ENCODE measurements at places on chromosomes 12 and 14.

GRCh38 chr12:132282950-132283771 is 46.2 kb downstream of the GALNT9 start:
- DNase-seq = no peak

DNA sequence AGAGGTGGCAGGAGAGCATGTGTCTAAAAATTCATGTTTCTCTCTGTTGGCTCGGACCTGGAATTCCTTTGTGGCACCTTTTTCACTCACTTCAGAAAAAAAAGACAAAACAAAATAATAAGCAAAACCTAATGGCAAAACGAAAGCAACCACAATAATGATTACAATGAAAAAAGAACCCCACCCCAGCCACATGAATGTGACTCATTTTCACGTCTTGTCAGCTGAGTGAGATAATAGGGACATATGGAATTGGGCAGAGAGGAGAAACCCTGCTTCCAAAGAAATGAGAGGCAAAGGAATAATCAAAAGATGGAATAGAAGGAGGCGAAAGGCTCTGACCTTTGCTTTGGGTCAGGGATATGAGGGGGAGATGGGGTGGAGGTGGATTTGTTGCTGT is 143.4 kb downstream of the SLC8A3 start:
- DNase-seq = no peak

GRCh38 chr12:40735551-40736230 is 43.5 kb downstream of the CNTN1 start:
- DNase-seq = no peak

DNA sequence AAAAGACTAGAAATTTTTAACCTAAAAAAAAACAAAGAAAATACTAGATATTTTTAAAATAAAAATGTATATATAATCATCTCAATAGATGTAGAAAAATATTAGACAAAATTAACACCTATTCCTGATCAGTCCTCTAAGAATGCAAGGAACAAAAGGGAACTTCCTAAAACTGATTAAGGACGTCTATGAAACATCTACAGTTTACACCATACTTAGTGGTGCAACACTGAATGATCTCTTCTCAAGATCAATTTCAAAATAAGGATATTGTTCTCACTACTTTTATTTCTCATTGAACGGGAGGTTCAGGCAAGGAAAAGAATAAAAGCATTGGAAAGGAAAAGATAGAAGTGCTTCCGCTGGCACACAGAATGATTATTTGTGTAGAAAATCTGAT is 16.0 kb downstream of the OLR1 start:
- no peak for DNase-seq

- no peak for DNase-seq
Observed at GRCh38 chr14:103121121-103121845, 2.0 kb upstream of the TNFAIP2 start.

- no peak for DNase-seq
Observed at GRCh38 chr14:68268197-68268596, 448.6 kb downstream of the RAD51B start.

DNA sequence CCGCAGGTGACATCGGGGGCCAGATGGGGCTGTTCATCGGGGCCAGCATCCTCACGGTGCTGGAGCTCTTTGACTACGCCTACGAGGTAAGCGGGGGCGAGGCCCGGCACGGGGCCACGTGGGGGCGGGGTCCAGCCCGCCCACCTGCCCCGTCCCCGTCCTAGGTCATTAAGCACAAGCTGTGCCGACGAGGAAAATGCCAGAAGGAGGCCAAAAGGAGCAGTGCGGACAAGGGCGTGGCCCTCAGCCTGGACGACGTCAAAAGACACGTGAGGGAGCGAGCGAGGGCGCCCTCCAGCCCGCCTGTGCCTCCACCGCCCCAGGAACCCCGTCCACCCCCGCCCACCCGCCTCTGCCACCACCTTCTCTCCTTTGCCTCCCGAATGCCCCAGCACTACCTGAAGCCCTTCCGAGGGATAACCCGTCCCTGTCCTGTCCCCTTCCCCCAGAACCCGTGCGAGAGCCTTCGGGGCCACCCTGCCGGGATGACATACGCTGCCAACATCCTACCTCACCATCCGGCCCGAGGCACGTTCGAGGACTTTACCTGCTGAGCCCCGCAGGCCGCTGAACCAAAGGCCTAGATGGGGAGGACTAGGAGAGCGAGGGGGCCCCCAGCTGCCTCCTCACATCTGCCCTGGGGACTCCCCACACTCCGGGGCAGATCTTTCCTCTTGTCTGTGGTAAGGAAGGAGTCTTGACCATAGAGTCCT is 3.9 kb upstream of the SMARCD1 start:
- DNase-seq = no peak

GRCh38 chr12:57612711-57613426 is 1.6 kb downstream of the ARHGEF25 start:
- DNase-seq = no peak

Data from H4 (cell line).